ELF-1 (cell line): ENCODE measurements at places on chromosomes 4 and X.

- DNase-seq: peak; percentile 76
These were observed 763 bp downstream of the GRSF1 start for GRCh38 chr4:70838666-70839588.

- no peak for DNase-seq
These were observed 2.6 kb downstream of the MCUB start for GRCh38 chr4:109562457-109563239.

- no peak for DNase-seq
These were observed 577.0 kb downstream of the SPOCK3 start for GRCh38 chr4:166657261-166657660.

- DNase-seq: no peak
These were observed 8.5 kb downstream of the RAPGEF2 start for GRCh38 chr4:159111416-159111815.

GRCh38 chrX:1462596-1463251 lies 10.0 kb upstream of the ASMTL start:
- DNase-seq: no peak

GRCh38 chr4:167956676-167957075 lies 135.7 kb upstream of the ANXA10 start:
- DNase-seq: no peak

DNA sequence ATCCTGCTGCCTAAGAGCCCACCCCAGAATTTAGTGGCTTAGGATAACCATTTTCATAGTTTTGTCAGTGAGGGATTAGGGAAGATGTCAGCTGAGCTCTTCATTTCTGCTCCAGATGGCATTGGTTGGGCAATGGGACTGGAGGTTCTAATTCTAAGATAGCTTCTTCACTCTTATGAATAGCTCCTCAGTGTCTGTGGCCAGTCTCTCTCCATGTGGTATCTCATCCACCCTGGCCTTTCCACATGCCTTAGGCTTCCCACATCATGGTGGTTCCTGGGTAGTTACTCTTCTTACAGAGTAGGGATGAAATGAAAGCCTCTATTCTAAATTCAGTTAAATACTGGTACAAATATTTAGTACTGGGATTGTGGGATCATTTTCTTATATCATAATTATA lies 31.3 kb downstream of the REPS2 start:
- DNase-seq: no peak

DNA sequence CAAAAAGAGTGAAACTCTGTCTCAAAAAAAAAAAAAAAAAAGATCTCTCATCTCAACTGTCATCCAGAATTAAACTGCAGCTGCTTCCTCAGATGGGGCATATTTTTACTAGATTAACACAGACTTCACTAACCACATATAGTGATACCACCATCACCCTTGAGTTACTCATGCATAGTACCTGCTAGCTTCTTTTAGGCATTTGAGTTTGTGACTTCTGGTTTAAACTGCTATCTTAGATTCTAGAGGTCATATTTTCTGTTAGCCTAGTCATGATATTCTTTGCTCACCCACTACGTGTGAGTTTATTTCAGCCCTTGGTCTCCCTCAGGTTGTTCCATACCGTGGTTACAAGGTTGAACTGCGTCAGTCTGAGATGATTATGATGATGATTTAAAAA lies 154.9 kb upstream of the BMP3 start:
- no peak for DNase-seq

GRCh38 chrX:20666331-20666730 lies 399.6 kb upstream of the RPS6KA3 start:
- DNase-seq: peak; percentile 34

GRCh38 chrX:151697522-151697921 lies 2.3 kb downstream of the PRRG3 start:
- no peak for DNase-seq
